ENCODE measurements at places on chromosomes 16 and 17. TPM values are rescaled to one million over a fixed set of nuclear protein-coding genes. Genes with fewer than 3 reads are reported as not detected.

Gene CYBC1
- total RNA-seq: 64.1 TPM

DNA sequence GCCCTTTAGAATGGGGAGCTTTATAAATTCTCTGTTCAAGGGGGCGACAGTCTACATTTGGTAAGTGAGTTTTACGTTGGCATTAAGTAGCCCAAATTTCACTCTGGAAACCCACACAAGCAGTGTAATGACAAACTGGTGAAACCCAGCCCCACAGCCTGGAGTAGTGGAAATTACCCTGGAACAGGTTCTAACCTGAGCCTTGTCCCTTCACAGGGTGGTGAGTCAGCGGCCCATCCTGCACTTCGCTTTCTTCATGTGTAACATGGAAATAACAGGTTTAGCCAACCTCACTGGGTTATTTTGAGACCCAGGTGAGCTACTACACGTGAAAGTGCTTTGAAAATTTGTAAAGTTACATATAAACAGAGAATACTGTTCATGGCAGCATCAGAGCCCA, 3.5 kb upstream of the TLCD3A start:
- no peaks in the 10 kb centered on the region for H3K27me3 ChIP-seq
- H3K36me3 ChIP-seq: peaks cover 2% of the 10 kb centered on the region
- no peak overlapping the region for H3K27ac ChIP-seq
- H3K4me1 ChIP-seq: peaks cover 7% of the 10 kb centered on the region
- no peak for DNase-seq
- no peak overlapping the region for H3K4me3 ChIP-seq

DNA sequence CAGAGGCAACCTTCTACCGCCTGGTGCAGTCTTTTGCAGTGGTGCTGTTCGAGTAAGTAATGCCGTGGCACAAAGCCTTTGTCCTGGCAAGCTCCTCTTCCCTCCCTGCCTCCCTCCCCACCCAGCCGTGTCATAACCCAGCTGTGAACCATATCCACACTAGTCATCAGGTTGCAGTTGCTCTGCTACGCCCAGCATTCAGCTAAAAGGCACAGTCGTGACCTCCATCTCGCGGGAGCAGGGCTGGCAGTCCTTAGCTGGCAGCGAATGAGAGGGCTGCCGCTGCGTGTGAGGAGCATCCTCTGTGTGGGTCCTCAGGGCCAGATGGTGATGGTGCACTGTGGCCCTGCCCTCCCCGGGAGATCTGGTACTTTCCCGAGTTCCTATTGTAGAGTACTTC, 39.3 kb downstream of the CIBAR2 start:
- H3K4me3 ChIP-seq: no peak overlapping the region
- H3K27ac ChIP-seq: no peak overlapping the region
- peak; percentile 95 for DNase-seq
- peaks cover 3% of the 10 kb centered on the region for H3K4me1 ChIP-seq
- H3K27me3 ChIP-seq: no peaks in the 10 kb centered on the region

- no peaks in the 10 kb centered on the region for H3K36me3 ChIP-seq
- H3K4me3 ChIP-seq: no peak overlapping the region
- DNase-seq: peak; percentile 89
- H3K27ac ChIP-seq: peak overlapping the region; percentile 92
- no peaks in the 10 kb centered on the region for H3K27me3 ChIP-seq
These were observed 84.1 kb upstream of the TOB1 start for GRCh38 chr17:50949989-50950877.

- H3K4me3 ChIP-seq: no peak overlapping the region
- no peak overlapping the region for H3K27ac ChIP-seq
These were observed 2.9 kb downstream of the ACSF2 start for GRCh38 chr17:50428831-50429424.

- H3K27me3 ChIP-seq: no peaks in the 10 kb centered on the region
- H3K4me3 ChIP-seq: no peak overlapping the region
- H3K27ac ChIP-seq: no peak overlapping the region
- H3K4me1 ChIP-seq: no peaks in the 10 kb centered on the region
These were observed 15.4 kb upstream of the ENPP7 start for GRCh38 chr17:79715098-79715942.

Gene CLEC10A
- not detected for total RNA-seq

Gene CDH3
- not detected for total RNA-seq

- DNase-seq: no peak
- no peaks in the 10 kb centered on the region for H3K27me3 ChIP-seq
- peaks cover 3% of the 10 kb centered on the region for H3K4me1 ChIP-seq
These were observed 340.7 kb upstream of the DYNLRB2 start for GRCh38 chr16:80200079-80200478.

Gene SPDYE4
- total RNA-seq: not detected

DNA sequence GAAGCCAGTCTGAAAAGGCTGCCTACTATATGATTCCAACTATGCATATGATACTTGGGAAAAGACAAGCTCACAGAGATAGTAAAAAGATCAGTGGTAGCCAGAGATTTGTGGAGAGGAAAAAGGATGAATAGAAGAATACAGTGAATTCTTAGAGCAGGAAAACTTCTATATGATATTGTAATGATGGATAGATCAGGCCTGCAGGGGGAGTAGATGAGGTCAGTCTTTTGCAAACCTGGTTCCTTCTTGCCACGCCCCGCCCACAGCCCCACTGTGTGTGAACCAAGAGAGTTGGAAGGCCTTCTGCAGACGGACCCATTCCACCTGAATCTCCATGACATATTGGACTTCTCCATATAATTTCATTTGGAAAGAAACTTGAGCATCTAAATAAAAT, 761 bp upstream of the CCL8 start:
- H3K4me3 ChIP-seq: no peak overlapping the region
- no peaks in the 10 kb centered on the region for H3K27me3 ChIP-seq
- no peak overlapping the region for H3K27ac ChIP-seq
- DNase-seq: no peak

- no peaks in the 10 kb centered on the region for H3K36me3 ChIP-seq
- no peaks in the 10 kb centered on the region for H3K27me3 ChIP-seq
- peak overlapping the region; percentile 64 for H3K27ac ChIP-seq
- H3K4me3 ChIP-seq: peak overlapping the region; percentile 72
These were observed 1.2 kb downstream of the SIAH1 start for GRCh38 chr16:48383877-48384519.

Gene LYRM9
- total RNA-seq: 4.4 TPM

Gene SMIM36
- not detected for total RNA-seq

- no peak overlapping the region for H3K27ac ChIP-seq
- H3K27me3 ChIP-seq: no peaks in the 10 kb centered on the region
- no peak for DNase-seq
- H3K4me1 ChIP-seq: no peaks in the 10 kb centered on the region
These were observed 187.0 kb downstream of the SOX9 start for GRCh38 chr17:72307836-72308235.

DNA sequence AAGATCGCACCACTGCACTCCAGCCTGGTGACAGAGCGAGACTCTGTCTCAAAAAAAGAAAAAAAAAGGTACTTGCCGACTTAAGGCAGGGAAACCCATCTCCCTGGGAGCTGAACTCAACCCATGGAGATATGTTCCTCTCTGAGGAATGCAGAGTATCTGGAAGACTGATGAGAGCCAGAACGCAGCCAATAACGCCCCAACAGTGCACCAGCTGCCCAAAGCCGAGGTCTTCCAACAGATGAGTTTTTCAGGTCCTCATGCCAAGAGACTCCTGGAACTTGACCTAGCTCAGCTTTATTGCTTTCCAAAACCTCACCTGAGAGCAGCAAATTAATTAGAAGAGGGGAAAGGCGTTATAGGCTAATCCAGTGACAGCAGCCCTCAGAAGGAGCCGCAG, 9.4 kb downstream of the ELAC2 start:
- peaks cover 19% of the 10 kb centered on the region for H3K36me3 ChIP-seq
- H3K27me3 ChIP-seq: no peaks in the 10 kb centered on the region
- no peaks in the 10 kb centered on the region for H3K4me1 ChIP-seq
- H3K4me3 ChIP-seq: no peak overlapping the region
- no peak for DNase-seq

Gene NFAT5
- total RNA-seq: 33.4 TPM

- no peak overlapping the region for H3K27ac ChIP-seq
- H3K4me3 ChIP-seq: no peak overlapping the region
- H3K4me1 ChIP-seq: peaks cover 2% of the 10 kb centered on the region
- H3K27me3 ChIP-seq: no peaks in the 10 kb centered on the region
These were observed 145.7 kb upstream of the IRX3 start for GRCh38 chr16:54431997-54432896.

GRCh38 chr16:55367301-55367811, 43.4 kb downstream of the IRX6 start:
- no peak for DNase-seq
- no peak overlapping the region for H3K4me3 ChIP-seq
- no peaks in the 10 kb centered on the region for H3K36me3 ChIP-seq
- no peaks in the 10 kb centered on the region for H3K4me1 ChIP-seq
- H3K27me3 ChIP-seq: peaks cover 2% of the 10 kb centered on the region

- H3K27me3 ChIP-seq: no peaks in the 10 kb centered on the region
- H3K27ac ChIP-seq: peak overlapping the region; percentile 23
- no peak for DNase-seq
- peak overlapping the region; percentile 85 for H3K4me3 ChIP-seq
- peaks cover 5% of the 10 kb centered on the region for H3K4me1 ChIP-seq
These were observed 480 bp downstream of the TSR3 start for GRCh38 chr16:1351215-1351581.

- no peak overlapping the region for H3K27ac ChIP-seq
- no peaks in the 10 kb centered on the region for H3K4me1 ChIP-seq
- H3K4me3 ChIP-seq: no peak overlapping the region
- DNase-seq: no peak
- H3K36me3 ChIP-seq: no peaks in the 10 kb centered on the region
- H3K27me3 ChIP-seq: no peaks in the 10 kb centered on the region
These were observed 8.3 kb downstream of the EFCAB5 start for GRCh38 chr17:29949696-29950095.

DNA sequence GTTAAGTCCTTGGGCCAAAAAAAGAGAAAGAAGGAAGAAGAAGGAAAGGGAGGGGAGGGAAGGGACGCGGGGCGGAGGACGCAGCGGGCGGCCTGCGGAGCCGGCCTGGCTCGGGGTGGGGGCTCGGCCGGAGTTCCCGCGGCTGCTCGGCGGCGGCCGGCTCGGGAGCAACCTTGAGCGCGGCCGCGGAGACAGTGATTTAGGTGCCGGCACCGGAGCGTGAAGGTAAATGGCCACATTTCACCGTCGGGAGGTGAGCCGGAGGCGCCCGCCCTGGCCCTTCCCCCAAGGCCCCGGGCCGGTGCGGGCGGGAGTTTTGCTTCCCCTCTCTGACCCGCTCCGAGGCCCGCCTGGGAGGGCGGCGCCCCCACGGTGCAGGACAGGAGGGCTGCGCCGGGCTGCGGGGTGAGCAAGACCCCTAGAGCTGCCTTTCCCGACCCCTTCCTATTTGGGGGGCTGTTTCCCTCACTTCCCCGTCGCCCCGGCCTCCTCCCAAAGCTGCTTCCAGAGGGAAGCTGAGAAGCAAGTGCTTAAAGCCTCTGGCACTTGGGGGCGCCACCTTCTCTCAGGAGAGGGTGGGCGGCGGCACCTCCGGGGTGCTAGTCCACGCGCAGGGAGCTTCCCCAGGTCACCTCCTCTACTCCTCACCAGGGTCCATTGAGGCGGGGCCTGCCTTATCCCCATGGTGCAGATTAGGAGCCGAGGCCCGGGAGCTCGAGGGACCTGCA, 56.5 kb downstream of the MRM1 start:
- H3K27me3 ChIP-seq: peaks cover 42% of the 10 kb centered on the region
- no peaks in the 10 kb centered on the region for H3K36me3 ChIP-seq
- no peak overlapping the region for H3K4me3 ChIP-seq
- H3K27ac ChIP-seq: no peak overlapping the region

Data from fibroblast of lung (primary cell).